ENCODE measurements at places on chromosomes 3 and 15.

DNA sequence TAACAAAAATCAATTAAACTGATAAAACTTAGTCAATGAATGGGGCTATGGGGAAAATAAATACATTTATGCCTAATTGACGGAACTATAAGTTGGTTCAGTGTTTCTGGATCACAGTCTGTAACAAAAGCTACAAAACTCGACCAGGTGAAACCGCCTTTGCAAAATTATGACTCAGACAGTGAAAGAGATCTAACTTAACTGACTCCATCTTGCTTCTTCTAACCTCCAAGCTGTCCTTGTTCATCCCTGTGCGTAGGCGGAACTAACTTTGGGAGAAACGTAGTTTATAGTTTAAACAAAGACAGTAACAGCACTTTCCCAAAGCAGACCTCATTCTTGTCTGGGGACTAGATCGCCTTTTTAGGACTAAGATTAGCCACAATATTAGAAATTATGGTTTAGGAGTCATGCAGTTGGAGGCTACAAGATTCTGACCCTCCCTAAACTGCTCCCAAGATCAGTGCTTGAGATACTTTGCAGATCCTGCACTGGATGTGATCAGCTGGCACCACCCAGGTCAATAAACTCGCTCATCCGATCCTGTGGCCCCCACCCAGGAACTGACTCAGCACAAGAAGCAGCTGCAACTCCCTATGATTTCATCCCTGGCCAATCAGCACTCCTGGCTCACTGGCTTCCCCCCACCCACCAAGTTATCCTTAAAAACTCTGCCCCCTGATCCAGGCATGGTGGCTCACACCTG lies 7.2 kb upstream of the MFGE8 start:
- peak; percentile 91 for DNase-seq

DNA sequence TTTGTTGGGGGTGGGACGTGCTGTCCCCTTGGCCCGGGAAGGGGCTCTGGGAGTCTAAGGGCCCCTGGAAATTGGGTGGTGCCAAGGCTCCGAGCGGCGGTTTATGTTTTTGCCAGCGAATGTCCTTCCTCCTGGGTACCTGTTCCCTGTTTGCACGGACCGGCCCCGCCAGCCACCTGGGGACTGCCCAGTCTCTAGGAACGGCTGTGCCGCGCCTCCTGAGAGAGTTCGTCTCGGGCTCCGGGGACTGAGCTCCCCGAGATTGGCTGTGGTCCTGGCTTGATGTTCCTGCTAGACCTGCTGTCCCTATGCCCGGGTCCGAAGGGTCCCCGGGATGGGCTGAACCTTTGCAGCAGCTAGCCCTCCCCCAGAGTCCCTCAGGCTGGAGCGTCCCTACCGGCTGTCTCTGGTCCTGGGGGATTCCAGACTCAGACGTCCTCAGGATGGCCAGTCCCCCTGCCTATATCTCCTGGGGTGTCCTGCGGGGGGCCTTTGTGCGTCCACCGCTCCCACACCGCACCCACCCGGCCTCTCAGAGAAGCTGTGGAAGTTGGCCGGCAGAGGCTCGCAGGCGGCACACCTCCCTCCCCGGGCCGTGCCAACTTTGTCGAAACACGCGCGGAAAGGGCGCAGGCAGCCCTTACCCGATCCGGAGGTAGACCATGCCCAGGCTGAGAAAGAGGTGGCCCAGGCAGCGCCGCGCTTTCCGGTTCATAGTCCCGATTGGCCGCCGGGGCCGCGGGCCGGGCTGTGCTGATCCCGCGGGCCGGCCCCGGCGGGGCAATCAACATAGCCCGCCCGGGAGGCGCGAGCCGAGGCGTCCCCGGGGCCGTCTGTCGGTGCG lies 547 bp downstream of the WNT7A start:
- peak; percentile 53 for DNase-seq

GRCh38 chr15:101028321-101028720 lies 109.2 kb downstream of the LRRK1 start:
- no peak for DNase-seq

GRCh38 chr3:62454916-62455315 lies 81.6 kb upstream of the FEZF2 start:
- no peak for DNase-seq

DNA sequence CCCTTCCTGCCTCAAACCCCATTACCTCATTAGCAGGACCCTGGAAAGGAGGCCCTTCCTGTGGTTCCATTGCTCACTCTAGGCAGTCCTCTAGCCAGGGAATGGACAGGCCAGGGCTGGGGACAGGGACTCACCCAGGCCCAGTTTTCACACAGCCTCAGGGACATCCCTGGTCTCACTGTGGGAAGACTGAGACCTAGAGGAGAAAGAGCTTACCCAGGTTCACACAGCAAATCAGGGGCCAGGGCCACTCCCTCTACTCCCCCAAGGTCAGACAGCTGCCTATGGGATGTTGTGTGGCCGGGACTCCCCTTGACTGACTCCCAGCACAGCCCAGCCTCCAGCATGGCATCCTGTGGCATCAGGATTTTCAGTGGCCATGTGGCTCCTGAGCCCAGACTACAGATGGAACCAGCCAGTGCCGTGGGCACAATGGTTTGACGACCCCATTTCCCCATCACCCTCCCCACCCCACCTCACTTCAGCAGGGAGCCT lies 49.3 kb downstream of the ADAMTS7 start:
- DNase-seq = no peak

DNA sequence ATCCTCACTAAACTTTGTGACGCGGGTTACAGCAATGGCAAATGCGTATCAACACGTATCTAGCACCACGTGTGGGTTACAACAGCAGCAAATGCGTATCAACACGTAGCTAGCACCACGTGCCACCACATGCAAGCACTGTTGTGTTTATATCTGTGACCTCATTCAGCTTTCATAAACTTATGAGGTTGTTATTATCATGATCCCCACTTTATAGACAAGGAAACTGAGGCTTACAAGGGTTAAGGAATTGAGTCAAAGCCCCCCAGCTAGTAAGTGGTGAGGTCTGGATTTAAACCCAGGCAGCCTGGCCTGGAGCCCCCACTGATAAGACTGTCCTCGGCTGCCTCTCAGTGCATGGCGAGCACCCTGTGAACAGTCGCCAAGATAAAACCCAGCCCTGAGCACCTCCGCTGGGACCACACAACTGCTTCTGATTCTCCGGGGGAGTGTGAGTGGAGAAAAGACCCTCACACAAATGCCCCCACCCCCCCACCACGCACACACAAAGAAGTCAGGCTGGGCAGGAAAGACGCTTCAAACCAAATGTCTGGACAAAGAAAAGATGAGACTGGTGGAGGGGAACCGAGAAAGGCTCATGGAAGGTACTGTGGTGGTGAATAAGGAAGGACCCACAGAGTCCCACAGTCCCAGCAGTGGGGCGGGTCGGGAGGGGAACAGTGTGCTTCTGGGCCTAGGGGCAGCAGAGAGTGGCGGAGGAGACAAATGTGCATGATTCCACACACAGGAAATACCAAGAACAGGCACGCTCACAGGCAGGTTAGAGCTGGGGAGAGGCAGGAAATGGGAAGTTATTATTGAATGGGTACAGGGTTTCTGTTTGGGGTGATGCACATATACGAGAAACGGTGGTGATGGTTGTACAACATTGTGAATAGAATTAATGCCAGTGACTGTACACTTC lies 173.4 kb downstream of the XXYLT1 start:
- DNase-seq = peak; percentile 88

DNA sequence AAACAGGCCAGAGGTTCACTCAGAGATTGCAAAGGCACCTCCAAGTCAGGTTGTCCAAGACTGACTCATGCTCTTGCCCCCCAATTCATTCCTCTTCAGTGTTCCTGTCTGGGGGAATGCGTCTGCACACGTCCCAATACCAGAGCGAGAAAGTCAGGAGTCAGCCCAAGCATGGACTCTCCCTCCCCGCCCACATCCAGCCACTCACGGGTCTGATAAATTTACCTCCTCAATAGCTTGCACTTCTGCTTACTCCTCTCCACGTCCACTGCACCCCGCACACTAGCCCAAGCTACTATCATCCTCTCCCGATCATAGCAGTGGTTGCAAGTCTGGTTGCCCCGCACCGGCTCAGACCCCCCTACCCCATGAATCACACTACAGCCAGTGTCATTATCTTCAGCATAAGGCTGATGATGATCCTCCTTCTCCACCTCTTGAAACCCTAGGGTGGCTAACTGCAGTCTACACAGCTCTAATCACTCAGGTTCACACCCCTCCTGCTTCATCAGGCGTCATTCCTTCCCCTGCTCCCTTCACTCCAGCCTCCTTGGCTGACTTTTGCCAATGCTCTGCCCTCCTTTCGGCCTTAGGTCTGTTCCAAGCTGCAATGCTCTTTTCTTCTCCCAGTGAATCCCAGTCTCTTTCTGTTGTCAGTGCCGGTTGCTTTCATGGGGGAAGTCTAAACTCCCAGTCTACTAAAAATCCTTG lies 27.6 kb upstream of the MYO1E start:
- DNase-seq = peak; percentile 40

DNA sequence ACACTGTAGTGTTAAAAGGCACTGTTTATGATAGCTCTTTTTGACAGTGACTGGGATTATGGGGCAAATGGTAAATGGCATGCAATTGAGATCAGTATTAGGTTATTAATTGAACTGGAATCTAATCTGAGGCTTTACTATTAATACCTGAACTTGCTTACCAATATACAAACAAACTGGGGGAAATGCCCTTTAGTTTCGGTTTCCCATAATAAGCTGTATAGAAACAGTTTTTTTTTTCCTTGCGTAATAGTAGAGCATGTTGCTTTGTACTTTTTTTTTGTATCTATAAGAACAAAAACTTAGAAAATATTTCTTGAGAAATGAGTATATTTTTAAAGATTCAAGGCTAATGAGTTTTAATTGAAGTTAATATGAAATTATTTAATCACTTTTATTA lies 95.0 kb downstream of the FNDC3B start:
- DNase-seq = no peak

- DNase-seq = no peak
Measured at GRCh38 chr3:151875759-151876158, 2.3 kb downstream of the SUCNR1 start.

- no peak for DNase-seq
Measured at GRCh38 chr3:129330409-129330808, 51.7 kb downstream of the HMCES start.

GRCh38 chr3:29686889-29687592 lies 406.2 kb downstream of the RBMS3 start:
- no peak for DNase-seq

- no peak for DNase-seq
Measured at GRCh38 chr3:40377822-40378221, 9.2 kb upstream of the ENTPD3 start.

DNA sequence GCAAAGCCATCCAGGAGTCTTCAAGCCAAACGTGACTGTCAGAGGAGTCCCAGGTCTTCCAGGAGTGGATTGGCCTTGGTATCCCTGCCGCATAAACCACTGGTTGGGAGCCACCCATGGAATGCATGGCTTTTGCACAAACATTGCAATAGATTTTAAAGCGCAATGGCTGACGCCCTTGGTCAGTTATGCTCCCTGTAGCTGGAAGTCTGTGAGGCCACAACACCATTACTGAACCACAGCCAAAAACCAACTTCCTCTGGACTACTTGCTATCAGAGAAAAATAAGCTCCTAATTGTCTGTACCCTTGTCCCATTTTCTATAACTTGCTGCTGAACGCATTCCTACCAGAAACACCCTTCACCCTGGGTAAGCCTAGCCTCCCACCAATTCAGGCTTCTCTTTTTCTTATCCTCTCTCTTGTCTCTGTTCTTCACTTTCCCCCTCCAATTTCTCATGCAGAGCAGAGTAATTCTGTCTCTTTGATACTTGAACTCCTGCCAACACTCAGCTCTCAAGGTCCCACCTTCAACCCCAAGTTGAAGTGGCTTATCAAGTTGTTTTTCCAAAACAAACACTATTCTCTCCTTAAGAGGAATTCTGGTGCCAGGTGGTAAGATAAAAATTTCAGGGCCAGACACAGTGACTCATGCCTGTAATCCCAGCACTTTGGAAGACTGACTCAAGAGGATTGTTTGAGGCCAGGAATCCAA lies 176.4 kb upstream of the UBE2E1 start:
- DNase-seq = peak; percentile 57

DNA sequence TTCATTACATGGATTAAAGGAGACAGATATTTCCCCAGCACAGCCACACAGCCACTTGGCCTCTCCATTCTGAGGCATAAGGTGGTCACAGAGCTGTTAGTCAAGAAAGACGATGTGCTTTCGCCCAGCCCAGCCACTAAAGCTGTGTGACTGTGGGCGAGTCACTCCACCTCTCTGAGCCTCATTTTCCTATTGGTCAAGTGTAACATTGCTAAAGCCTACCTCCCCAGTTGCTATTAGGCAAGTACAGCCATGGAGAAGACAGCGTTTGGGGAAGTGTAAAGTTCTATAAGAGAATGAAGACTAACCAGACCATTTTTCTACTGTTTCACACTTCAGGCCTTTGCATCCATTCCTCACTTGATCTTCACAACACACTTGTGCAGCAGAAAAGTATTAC lies 24.1 kb downstream of the TMEM40 start:
- DNase-seq = no peak

- DNase-seq = no peak
Measured at GRCh38 chr15:60551147-60551780, 72.3 kb upstream of the ICE2 start.

- DNase-seq = peak; percentile 81
Measured at GRCh38 chr3:12194209-12194608, 35.5 kb upstream of the TIMP4 start.

DNA sequence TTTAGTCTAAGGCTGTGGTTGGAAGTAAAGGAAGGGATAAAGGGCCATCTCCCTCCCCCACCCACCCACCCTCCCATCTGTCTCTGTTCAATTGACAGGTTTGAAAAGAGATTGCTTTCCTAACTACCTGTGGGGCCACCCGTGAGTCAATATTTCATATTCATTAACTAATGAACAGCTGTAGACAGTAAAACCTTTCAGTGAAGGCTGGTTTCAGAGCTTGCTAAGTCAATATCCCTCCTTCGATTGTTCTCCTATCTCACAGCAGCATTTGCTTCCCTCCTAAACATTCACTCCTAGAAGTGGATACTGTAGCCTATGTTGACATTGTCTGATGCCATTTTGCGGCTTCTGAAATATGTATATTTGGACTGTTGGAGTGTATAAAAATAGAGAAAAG lies 85.9 kb upstream of the SYNPR start:
- DNase-seq = no peak

- DNase-seq = no peak
Measured at GRCh38 chr3:134360046-134360445, 14.2 kb downstream of the AMOTL2 start.

DNA sequence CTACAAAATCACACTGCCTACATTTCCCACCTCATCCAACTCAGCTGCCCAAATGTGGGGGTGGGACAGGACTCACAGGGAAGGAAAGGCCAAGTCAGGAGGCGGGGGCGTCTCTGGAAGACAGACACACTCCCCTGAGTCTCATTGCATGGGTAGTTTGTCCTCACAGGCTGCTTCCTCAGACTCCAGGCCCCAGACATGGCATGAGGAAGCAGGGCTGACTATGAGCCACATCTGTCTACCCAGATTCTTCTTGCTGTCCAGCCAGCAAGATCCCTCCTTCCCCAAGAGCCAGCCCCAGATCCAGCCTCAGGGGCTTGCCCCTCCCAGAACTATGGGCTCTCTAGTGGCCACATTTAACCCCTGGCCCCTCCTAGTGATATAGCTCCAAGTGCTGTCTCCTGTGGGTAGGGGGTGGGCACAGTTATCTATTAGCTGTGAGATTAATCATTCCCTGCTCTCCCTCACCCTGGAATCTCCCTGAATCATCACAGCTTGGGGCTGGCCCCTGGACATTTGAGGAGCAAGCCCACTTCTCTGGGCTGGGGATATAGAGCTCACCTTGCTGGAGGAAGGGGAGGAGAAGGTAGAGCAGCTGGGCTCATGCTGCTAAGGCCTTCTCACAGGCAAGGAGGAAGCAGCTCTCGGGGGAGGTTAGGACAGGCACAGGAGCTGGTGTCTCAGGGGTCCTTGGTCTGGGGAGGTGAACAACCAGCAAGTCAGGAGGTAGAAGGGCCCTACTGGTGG lies 2.1 kb upstream of the CCDC33 start:
- DNase-seq = no peak

GRCh38 chr3:125271127-125271526 lies 58.6 kb upstream of the SLC12A8 start:
- no peak for DNase-seq
